ENCODE measurements at places on chromosomes 7 and 10.

GRCh38 chr7:90216080-90216674 is 4.6 kb downstream of the STEAP2 start:
- no peaks in the 10 kb centered on the region for H3K27me3 ChIP-seq
- no peak overlapping the region for H3K4me3 ChIP-seq
- H3K36me3 ChIP-seq: no peaks in the 10 kb centered on the region
- DNase-seq: no peak
- H3K27ac ChIP-seq: no peak overlapping the region

- no peak overlapping the region for H3K4me3 ChIP-seq
- H3K27me3 ChIP-seq: no peaks in the 10 kb centered on the region
- DNase-seq: no peak
- no peaks in the 10 kb centered on the region for H3K36me3 ChIP-seq
Observed at GRCh38 chr10:113554214-113554613, 1.4 kb downstream of the HABP2 start.

DNA sequence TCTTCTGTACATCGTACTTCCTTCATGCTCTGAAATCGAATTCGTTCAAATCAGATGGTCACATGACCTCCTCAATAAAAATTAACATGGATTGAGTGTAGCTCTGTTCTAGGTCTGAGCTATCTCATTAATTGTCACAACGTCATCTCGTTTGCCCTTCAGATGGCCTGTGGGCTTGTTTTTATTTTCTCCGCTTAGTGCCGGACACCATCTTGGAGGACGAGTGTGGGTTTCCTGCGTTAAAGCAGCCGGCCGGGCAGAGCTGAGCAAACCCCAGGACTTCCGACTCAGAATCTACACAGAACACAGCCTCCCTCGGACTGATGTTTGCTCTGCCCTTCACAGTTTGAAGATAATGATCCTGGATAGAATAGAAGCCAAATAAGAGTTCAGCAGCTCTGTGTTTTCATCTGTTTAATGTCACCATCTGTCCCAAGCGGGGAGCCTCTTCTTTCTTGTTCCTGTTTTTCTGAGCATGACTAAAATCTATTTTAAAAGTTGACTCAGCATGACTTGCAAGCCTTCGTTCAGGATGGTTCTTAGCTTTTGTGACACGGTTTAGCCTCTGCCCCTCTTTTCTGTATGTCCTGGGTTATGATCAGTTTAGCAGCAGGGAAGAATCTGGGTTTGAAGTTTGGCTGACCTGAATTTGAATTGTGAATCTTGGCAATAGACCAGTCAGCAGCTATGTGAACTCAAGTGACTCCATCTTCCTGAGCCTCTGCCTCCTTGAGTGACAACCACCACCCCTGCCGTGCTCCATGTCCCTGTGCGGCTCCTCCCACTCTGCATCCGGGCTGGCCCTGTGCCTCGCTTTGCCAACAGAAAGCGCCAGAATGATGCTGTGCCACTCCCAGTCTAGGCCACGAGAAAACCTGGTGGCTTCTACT is 30.6 kb upstream of the GALNTL5 start:
- DNase-seq: no peak
- H3K27me3 ChIP-seq: no peaks in the 10 kb centered on the region
- no peaks in the 10 kb centered on the region for H3K36me3 ChIP-seq

- H3K4me1 ChIP-seq: peaks cover 71% of the 10 kb centered on the region
- peak overlapping the region; percentile 79 for H3K4me3 ChIP-seq
Observed at GRCh38 chr7:4725850-4726450, 43.9 kb downstream of the FOXK1 start.

GRCh38 chr7:101781439-101781838 is 36.0 kb upstream of the CUX1 start:
- H3K36me3 ChIP-seq: no peaks in the 10 kb centered on the region

- DNase-seq: no peak
- no peaks in the 10 kb centered on the region for H3K36me3 ChIP-seq
- no peak overlapping the region for H3K4me3 ChIP-seq
- H3K27ac ChIP-seq: no peak overlapping the region
- no peaks in the 10 kb centered on the region for H3K27me3 ChIP-seq
Observed at GRCh38 chr10:35705051-35705450, 63.0 kb upstream of the FZD8 start.

DNA sequence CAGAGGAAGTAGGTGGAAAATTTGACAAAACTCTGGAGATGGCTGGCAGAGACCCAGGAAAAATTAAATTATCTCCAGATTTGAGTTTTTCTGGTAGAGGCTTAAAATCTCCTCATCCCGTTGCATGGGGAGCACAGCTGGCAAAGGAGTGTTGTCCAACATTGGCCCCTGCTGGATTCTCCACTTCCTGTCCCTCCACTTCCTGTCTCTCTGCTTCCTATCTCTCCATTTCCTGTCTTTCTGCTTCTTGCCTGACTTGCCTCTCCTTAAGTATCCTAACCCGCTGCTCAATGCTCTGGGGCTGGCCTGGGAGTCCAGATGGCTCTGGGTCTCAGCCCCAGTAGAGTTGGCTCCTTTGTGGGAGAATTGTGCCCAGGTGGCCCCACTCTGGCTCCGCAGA is 65.8 kb upstream of the EMX2 start:
- H3K27ac ChIP-seq: no peak overlapping the region
- H3K36me3 ChIP-seq: no peaks in the 10 kb centered on the region
- no peak for DNase-seq
- H3K4me3 ChIP-seq: no peak overlapping the region
- no peaks in the 10 kb centered on the region for H3K27me3 ChIP-seq

DNA sequence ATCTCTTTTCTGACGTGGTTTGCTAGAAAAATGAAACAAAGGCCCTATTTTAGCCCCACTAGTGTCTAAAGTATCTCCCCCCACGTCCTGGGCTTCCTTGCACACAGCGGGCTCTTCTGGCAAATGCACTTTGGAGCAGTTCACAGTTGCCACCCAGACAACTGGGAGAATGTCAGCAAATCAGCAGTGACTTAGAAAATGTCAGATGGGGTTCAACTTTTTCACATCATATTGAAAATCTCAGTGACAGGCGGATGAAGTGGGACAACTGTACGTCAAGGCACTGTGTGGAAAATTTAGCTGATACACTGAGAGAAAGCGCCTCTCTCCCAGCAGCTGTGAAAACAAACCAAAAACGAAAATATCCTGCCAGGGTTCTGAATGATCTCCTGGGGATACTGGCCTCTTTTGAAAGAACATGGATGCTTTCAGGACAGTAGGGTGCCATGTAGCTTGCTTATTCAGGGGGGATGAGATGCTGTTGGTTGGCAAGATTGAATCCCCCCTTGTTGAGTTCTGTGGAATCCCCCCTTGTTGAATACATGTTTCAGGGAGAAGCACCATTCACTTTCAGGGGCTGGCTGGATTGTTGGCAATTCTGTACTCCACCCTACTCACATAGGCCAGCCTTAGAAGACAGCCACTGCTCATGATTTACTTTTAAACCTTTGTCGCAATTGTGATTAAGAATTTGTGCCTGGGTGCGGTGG is 372.8 kb upstream of the CELF2 start:
- no peak for DNase-seq
- peaks cover 21% of the 10 kb centered on the region for H3K4me1 ChIP-seq
- peak overlapping the region; percentile 2 for H3K4me3 ChIP-seq
- peak overlapping the region; percentile 43 for H3K27ac ChIP-seq
- no peaks in the 10 kb centered on the region for H3K27me3 ChIP-seq

GRCh38 chr10:88130912-88131311 is 267.5 kb downstream of the PTEN start:
- DNase-seq: no peak
- no peak overlapping the region for H3K4me3 ChIP-seq
- H3K27ac ChIP-seq: peak overlapping the region; percentile 64
- H3K4me1 ChIP-seq: no peaks in the 10 kb centered on the region

DNA sequence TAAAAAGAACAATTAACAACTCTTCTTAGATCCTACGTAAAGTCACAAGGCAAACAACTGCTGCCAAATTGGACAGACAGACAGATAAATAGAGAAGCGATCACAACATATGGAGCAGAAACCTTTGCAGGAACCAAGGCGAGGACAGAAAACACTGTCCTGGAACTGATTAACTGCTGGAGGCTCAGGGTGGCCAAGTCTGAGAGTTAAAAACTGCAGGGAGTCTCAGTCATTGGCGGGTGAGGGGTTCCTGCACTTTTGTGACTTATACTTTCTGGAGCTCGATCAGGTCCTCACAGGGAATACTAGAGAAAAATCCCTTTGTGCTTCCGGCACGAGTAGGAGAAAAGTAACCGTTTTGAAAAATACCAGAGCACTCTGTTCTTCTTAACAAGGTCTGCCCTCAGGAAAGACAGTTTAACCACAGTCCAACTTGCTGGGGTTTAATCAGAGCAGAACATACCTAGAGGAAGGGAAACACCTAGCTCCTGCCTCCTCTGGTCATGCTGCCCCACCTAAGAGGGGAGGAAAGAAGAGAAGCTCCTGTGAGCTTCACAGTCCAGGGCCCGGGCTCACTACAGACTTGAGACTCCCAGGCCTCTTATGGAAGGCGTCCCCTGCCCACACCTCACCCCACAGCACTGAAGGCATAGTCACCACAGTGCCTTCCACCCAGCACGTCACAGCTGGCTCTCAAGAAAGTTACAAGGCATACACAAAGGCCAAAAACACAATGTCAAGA is 74.9 kb downstream of the LARP4B start:
- H3K27ac ChIP-seq: no peak overlapping the region
- H3K4me3 ChIP-seq: no peak overlapping the region
- H3K36me3 ChIP-seq: peaks cover 5% of the 10 kb centered on the region
- H3K27me3 ChIP-seq: no peaks in the 10 kb centered on the region
- peaks cover 10% of the 10 kb centered on the region for H3K4me1 ChIP-seq

DNA sequence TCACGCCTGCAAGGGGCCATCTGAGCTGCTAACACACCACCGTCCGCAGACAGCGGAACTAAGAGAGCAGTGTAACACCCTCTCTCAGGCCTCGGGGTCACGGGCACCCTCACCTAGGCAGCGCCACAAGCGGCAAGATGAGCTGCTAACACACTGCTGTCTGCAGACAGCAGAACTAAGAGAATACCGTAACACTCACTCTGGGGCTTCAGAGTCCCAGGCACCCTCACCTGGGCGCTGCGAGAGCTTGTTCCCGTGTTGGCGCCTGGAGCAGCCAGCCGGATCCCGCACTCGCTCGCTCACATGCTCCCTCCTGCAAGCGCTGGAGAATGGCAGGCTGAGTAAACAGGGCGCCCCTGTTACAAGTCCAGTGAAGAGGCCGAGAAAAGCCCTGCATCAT is 160.2 kb downstream of the SRPK2 start:
- H3K27ac ChIP-seq: no peak overlapping the region
- no peaks in the 10 kb centered on the region for H3K36me3 ChIP-seq
- H3K27me3 ChIP-seq: no peaks in the 10 kb centered on the region
- H3K4me3 ChIP-seq: no peak overlapping the region
- H3K4me1 ChIP-seq: peaks cover 5% of the 10 kb centered on the region

DNA sequence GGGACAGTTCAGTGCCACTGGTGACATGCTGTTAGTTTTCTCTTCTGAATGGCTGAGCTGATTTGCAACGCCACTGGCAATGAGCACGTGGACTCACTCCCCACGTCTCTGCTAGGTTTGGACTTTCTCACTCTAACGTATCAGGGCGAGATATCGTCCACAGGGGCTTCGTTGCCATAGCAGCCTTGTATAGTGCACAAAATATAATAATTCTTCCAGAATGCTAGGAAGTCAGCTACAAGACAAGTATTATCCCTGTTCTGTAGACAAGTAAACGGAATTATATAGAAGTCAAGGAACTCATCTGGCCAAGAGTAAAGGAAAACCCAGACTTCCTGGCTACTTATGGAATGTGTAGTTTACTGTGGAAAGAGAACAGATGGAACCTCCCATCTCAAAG is 226.8 kb downstream of the ARHGAP21 start:
- no peak for DNase-seq
- no peak overlapping the region for H3K4me3 ChIP-seq
- H3K27ac ChIP-seq: no peak overlapping the region
- no peaks in the 10 kb centered on the region for H3K4me1 ChIP-seq
- no peaks in the 10 kb centered on the region for H3K27me3 ChIP-seq

DNA sequence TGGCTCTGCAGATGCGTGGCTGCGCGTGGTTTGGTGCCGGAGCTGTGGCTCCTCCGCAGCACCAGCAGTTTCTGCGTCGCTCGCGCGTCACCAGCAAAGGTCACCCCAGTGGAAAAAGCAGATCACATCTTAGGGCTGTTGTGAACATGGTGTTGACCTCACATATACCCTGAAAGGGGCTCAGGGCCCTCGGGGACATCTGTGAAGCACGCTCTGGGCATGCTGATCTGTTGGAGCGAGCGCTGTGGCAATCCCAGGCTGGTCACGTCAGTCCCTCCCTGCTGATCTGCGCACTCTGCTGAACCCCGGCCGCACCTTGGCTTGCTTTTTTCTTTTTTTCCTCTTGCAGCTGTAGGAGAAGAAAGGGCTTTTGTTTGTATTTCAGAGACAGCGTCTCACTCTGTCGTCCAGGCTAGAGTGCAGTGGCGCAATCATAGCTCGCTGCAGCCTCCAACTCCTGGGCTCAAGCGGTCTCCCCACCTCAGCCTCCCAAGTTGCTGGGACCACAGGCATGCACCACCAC is 33.3 kb upstream of the AP5Z1 start:
- H3K4me1 ChIP-seq: peaks cover 29% of the 10 kb centered on the region
- no peak overlapping the region for H3K27ac ChIP-seq
- DNase-seq: no peak

- H3K4me3 ChIP-seq: no peak overlapping the region
- no peak for DNase-seq
- H3K27ac ChIP-seq: peak overlapping the region; percentile 13
- H3K4me1 ChIP-seq: peaks cover 44% of the 10 kb centered on the region
- no peaks in the 10 kb centered on the region for H3K27me3 ChIP-seq
Observed at GRCh38 chr10:31101123-31101522, 69.5 kb upstream of the ZNF438 start.
